Hematopoietic multipotent progenitor cell (in vitro differentiated cells): ENCODE measurements at places on chromosomes 6 and 20.

- DNase-seq, result no peak
These were observed 27.9 kb downstream of the TAF11 start for GRCh38 chr6:34859951-34860350.

- DNase-seq, result no peak
These were observed 60.6 kb downstream of the TIAM2 start for GRCh38 chr6:155055729-155056128.

DNA sequence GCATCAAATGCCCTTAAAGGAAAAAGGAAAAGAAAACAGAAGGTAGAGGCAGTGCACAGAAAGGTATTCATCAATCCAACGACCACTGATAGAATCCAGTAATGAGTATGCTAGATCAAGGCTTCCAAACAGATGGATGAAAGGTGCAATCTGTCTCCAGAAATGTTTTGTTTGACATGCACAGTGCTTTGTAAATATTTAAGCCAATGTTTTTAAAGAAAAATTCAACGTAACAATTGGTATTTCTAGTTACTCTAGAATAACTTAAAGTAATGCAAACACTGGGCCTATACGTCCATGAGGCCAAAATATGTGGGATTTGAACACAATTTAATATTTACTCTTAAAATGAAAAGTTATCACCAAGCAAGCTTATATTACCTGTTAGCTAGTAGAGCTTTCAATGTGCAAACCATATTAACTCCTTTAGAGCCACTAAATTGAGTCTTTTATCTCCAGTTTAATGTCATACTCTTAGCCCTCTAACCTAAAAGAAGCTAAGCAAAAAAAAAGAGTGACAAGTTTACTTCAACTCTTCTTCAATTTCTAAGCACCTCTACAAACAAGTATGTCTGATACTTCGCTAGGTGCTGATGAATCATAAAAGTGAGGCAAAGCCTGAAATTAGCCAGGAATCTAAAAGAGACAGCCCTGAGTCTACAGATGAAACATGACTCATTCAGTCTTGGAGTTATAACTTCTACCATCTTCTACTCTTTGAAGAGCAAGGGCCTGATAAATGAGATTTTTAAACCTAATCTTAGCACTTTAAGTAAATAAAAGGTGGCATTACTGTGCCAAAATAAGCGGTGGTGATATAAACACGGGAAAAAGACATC is 169.8 kb downstream of the PTPRK start:
- DNase-seq, result no peak

GRCh38 chr6:160054271-160054670 is 67.3 kb upstream of the SLC22A1 start:
- DNase-seq, result no peak

DNA sequence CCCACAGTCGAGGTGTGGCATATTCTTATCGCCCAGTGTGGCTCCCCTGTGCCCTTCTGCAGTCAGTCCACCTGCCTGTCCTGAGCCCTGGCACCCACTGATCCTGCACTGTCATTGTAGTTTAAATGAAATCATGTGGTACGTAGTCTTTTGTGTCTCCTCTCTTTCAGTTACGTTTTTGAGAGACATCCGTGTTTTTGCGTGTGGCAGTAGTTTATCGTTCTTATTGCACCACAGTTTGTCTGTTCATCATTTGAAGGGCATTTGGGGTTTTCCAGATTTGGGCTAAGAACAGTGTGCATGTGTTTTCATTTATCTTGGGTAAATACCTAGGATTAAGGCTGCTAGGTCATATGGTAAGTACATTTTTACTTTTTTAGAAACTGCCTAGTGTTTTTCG is 49.3 kb downstream of the SPATA2 start:
- DNase-seq, result no peak

DNA sequence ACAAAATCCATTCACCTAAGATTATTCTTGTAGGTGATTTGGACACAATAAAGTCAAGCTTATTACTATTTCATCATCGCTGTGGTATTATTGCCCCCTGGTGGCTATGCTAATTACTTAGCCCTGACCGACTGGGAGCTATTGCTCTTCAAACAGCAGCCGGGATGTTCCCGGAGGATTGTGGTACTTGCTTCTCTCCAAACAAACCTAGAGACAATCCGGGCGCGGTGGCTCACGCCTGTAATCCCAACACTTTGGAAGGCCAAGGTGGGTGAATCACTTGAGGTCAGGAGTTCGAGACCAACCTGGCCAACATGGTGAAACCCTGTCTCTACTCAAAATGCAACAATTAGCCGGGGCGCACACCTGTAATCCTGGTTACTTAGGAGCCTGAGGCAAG is 15.4 kb upstream of the STMND1 start:
- DNase-seq, result no peak

- DNase-seq, result no peak
These were observed 8.3 kb upstream of the ADRM1 start for GRCh38 chr20:62294516-62294915.

DNA sequence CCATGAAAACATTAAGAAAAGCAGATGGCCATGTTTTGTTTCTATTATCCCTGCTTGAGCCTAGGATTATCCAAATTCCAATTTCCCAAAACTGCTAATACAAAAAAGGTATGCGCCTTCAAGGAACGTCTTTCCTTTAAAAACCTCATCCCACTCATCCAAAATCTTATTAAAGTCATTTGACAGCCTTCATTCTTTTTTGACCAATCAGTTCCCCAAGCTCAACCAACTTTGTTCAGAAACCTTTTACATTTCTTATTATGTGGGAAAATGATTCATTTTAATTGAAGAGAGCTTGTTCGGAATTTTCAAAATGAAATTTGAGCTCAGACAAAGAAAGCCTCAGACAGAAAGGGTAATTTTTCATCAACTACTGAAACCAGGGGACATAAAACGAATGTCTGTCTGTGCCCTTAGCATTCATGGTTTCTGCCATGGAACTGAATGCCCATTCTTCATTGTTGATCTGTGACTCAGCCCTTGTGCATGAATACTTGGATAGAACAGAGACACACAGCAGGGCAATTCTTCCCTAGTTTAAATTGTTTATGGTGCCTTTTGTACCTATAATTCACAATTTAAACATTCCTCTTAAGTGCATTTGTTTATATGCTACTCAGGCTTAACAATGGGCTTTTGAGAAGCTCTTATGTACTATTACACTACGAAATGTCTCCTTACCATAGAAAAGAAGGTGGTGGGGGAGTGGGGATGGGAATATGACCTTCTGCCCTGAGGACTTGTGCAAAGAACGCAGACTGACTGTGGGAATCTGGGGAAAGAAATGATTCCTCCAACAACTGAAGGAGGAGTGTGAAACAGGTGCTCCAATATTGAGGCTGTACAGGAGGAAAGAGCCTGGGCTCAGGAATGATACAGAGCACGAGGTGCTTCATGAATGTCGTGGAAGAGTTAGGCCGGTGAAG is 49.8 kb upstream of the ERVFRD-1 start:
- DNase-seq, result no peak

DNA sequence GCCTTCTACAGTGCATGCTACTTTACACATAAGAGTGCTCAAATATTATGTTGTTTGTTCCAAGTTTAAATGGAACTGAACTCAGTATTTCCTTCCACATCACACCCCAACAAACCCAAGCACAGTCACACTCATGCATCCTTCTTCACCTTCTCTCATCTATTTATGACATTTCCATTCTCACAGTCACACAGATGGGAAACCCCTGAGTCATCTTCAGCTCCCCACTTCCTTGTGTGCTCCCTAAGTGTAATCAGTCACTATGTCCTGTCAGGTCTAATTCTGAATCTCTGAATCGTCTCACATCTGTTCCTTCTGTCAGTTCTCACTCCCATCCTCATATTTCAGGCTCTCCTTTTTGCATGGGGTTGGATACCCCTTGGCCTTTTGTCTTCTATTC is 96.0 kb downstream of the RIMS1 start:
- DNase-seq, result no peak

DNA sequence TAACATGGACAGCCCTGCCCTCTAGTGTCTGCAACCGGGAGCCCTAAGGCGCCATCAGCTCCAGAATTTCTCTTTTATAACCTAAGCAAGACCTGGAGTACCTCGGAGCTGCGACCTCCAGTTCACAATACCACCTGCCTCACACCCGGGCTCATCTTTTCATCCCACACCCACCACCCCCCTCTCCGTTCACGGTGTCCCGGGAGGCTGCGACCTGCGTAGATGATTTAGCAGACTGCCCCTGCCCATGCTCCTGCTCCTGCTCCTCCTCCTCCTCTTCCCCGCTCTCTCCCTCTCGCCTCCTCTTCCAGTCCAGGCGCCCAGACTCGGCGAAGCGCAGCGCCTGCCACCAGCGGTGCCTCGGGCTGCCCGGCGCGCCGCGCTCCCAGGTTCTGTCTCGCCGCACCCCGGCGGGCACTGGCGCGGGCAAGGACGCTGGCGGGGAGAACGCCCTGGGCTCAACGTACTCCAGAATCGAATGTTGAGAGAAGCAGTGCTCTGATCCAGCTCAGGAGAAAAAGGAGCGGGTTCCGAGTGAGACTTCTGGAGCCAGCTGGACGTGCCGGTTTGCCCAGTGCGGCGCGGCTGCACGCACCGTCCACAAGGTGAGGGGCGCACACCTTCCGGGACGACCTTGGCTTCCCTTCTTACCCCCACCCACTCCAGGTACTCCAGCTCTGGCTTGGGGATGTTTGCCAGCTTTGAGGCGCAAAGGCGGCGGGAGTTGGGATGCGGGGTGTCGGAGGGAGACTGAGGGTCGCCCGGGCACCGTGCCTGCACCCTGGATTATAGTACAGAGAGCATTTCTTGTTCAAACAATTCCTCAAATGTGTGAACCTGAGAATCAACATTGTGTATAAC is at the start of gene HTR1E:
Gene HTR1E, plus strand, starts transcription at position 310 of the 861 bp plus-strand sequence. CDS start 77,807 bp downstream, outside the sequence.
- DNase-seq, result no peak

- no peak for DNase-seq
These were observed 159.0 kb downstream of the TRMT11 start for GRCh38 chr6:126145351-126145750.

DNA sequence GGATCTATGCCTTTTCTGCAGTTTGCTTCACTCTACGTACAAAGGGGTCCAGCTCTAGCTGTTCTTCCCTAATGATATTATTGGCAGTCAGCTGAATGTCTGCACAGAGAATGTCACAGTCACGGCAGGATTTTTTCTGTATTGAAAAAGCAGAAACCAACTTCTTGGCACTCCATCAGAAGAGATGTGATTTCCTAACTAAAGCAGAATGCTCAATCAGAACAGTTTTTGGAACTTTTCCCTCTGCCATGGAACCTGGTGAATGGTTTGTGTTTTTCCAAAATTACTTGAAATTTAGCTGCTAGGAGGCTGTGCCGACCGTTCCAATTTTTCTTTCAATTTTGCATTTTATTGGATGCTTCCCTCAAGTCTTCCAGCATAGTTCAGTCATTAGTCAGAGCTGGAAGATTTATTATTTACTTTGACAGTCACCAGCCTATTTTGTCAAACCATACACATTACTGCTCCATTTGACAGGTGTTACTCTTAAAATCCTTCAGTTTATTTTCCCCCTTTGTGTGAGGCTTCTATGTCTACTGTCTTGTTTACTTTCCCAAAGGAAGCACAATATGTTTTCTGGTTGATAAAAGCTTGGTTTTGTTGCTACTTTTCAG is 259.6 kb upstream of the EPHA7 start:
- no peak for DNase-seq

- no peak for DNase-seq
These were observed 25.8 kb downstream of the MAP7 start for GRCh38 chr6:136524339-136524935.
